ENCODE measurements at places on chromosomes 16 and 17.
A peak's percentile ranks its signal among the peaks of the same experiment; 100 is the strongest.

DNA sequence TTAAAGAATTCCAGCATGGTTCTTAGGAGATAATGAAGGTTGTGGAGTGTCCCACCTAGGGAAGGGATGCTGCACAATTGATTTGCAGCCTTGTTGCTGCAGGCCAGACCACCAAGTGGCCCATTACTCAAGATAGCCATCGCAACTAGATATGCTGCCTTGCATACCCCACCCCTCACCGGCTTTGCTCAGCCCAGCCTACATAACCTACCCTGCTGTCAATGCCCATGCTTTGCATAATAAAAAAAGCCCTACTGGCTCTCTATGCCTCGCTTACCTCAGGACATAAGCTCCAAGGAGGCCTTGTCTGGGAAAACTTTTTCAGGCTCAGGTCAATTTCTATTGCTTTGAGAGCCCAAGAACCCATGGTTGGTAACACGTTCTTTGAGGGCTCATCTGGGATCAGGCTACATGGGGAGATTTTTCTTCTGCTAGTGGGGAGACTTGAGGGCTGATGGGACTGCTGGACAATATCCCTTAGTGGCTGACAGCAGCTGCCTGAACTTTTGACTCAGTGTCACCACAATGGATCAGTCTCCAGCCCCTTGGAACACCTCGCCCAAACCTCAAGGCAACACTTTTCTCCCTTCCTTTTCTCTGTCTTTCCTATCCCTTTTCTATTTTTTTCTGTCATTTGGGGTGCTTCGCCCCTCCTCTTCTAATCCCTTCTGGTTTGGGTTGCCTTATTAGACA is 38.3 kb downstream of the SCPEP1 start:
- no peak for DNase-seq

DNA sequence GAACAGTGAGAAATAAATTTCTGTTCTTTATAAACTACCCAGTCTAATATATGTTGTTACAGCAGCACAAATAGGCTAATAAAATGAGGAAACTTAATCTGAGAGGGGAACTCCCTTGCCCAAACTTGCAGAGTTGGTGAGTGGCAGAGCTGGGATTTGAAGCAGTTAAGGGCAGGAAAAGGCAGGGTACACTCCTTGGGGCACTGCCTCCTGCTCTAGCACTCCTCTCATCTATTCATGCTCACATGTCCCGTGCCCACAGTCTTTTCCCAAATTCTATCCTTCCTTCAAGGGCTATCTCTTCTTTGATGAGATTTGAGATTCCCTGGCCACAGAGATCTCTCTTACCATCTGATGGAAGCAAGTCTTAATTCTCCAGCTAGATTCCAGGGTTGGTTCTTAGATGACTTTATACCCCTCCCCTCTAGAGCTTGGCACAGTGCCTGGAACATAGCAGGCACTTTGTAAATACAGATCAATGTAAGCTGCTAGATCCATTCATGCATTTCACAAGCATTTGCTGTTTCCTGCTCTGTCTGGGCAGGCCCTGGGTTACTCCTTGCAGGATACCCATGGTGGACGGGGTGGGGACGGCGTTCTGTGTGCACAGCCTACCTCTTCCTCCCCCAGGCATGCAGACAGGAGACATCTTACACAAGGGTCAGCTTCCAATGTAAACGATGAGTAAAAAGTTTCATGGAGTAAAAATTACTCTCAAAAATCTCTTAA is 39.2 kb upstream of the ABCC12 start:
- peak; percentile 34 for DNase-seq

DNA sequence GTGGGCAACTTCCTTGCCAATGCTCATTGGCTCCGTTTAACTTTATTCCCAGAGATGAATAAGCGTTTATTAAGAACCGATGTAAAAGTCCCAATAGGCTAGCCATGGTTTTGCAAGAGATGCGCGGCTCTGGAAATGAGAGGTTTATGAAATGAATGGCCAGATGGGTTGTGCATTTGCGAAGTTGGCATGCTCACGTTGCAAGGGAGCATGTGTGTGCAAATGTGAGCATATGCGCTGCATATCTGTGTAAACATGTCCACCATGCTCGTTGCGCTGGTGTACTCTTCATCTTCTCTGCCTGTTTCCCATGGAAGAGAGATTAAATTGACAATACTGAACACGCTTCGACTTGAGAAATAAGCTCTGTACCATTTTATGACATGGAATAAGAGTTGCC is 848.6 kb upstream of the RBFOX1 start:
- DNase-seq, result no peak

DNA sequence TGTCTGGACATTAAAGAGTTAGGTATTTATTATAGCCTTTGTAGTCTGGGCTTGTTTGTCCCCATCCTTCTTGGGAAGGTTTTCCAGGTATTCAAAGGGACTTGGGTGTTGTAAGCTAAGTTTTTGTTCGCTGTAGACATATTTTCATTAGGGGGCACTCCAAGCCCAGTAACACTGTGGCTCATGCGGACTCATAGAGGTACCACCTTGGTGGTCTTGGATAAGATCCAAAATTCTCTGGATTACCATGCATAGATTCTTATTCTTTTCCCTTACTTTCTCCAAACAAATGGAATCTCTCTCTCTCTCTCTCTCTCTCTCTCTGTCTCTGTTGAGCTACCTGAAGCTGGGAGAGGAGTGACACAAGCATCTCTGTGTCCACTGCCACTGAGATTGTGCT is 48.9 kb downstream of the ERCC4 start:
- DNase-seq, result no peak

DNA sequence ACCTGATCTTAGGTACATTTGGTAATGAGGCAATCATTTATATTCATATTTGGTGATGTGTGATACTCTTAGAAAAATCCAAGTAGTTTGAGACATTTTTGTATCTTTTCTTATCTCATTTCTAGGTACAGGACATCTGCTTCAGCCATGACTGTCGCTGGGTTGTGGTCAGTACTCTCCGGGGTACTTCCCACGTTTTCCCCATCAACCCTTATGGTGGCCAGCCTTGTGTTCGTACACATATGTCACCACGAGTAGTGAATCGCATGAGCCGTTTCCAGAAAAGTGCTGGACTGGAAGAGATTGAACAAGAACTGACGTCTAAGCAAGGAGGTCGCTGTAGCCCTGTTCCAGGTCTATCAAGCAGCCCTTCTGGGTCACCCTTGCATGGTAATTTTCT is 312.2 kb downstream of the BCAS3 start:
- DNase-seq, result no peak

DNA sequence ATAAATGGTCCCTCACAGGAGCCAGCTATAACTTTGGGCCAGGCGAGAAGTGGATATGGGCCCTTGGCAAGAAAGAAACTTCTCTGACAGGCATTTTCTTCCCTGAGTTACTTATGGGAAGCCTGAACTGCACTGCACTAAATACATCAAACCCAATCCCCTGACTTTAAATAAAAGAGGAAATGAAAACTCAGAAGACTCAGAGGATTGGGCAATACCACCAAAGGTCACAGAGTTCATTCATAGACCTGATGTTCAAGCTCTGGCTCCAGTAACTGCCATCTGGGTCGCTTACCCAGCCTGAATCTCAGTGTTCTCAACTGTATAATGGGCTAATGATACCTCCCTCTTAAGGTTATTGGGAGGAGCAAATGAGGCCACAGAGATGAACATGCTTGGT is 815 bp downstream of the KRT35 start:
- DNase-seq, result no peak

GRCh38 chr16:52436339-52437276 is 110.3 kb downstream of the TOX3 start:
- no peak for DNase-seq

DNA sequence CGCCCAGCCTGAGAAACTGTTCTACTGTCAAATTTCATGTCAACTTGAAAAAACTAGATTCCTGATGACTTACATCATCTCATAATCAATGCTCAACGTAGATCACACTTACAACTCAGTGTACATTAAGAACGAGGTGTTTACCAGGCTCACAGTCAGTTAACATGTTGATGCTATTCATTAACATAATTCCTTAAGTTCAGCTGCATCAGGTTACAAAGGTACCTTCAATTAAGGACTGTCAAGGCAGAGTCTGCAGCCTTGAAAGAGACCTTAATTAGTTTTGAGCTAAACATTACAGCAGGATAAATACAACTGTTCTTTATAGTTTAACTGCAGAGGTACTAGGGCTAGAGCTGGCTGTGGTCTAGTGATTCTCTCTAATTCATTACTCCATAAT is 1.9 kb downstream of the GNA13 start:
- DNase-seq, result no peak

DNA sequence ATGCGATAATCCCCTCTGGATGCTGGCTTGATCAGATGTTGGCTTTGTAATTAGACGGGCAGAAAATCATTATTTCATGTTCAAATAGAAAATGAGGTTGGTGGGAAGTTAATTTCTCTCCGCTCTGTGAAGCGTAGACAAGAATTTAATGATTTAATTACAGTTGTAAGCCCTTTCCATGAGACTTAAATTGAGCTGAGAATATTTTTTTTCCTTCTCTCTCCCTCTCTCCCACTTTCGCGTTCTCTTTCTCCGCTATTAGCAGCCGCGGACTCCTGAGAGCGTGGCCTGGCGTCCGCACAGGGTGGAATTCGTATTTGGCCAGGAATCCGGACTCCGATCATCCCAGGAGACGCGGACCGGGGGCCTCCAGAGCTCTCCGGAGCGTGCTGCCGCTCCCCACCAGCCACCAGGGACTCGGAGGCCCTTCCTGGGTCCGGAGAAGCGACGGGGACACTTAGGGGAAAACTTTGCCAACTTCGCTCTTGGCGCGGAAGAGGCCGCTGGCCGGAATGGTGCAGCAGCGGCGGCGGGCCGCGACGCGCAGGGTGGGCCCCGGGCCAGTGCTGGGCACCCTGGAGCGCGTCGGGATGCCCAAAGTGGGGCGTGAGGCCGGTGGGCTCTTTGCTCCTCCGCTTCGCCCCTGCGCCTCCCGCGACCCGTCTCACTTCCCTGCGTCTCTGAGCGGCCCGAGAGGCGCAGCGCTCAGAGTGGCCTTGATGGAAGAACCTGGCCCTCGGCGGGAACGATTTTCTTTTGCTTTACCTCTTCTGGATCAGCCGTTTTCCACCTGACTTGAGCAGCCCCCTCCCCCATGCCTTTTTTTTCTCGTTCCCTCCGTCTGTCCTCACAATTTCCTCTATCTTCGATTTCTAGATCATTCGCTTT is 3.6 kb upstream of the IRX3 start:
- DNase-seq, result no peak

- DNase-seq, result no peak
Observed at GRCh38 chr17:64694207-64694606, 32.1 kb upstream of the SMURF2 start.

DNA sequence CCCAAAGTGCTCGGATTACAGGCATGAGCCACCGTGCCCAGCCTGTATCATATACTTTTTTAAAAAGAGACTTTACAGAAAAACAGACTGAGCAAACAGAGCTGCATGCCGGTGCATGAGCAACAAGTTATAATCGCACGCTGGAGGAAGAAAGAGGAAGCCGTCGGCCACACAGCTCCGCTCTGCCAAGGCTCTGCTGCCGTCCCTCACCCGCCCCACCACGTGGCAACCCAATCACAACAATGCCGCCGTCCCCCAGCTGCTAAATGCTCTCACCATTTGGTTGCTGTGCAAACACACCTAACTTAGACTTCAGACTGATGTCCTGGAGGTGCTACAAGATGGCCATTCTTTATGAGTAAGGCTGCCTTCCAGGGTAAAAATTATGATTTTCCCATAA is 83.5 kb downstream of the ADCY9 start:
- DNase-seq, result no peak

GRCh38 chr17:27339198-27339835 is 45.4 kb downstream of the WSB1 start:
- DNase-seq, result no peak

DNA sequence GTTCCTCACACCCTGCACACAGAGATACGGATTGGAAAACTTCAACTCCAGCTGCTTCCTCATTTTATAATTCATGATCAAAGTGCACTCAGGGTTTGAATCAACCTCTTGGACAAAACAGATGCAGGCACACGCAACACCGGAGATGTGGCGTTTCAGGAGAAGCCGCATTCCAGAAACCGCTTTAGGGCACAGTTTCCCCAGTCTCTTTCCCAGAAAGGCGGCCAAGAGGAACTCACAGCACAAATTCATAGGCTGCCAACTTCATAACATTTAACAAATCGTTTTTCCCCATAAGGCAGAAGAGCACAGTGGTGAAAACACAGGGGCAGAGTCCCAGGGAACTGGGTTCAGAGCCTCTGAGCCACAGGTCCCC is 8.4 kb downstream of the MTHFSD start:
- DNase-seq, result no peak

- no peak for DNase-seq
Observed at GRCh38 chr16:79365702-79366101, 234.8 kb downstream of the MAF start.

GRCh38 chr17:43224146-43224705 is 4.2 kb downstream of the CCDC200 start:
- DNase-seq, result no peak

DNA sequence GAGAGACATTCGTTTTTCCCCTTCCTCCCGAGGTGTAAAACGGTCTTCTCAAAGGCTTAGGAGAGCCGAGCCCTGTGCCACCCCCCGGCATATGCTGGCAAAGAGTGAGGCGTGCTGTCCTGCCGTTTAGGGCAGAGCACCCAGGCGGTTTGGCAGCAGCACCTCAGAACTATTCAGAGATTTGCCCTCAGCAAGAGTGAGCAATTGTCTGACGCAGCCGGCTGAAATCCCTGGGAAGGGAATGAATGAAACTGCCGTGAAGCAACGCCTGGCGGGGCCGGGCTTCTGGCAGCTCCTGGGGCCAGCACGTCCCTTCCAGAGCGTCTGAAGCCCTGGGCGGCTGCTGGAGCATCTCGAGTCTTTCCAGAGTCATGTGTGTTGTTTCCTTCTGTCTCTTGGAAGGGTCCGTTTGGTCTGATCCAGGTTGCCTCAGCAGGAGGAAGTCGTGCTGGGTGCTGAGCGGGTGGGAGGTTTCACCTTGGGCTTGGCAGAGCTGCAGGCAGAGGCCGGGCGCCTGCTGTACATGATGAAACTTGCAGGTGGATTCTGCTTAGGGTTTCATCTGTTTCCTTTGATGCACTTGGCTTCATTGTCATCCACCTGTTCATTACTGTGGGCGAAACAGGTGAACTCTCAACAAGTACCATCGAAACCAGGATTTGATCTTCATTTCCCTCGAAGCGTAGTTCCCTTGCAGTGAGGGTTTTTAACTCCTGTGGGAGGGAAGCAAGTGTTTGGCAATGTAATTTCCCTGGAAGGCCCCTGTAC is 35.4 kb downstream of the TBCD start:
- no peak for DNase-seq
